ENCODE measurements at places on chromosomes 5 and 9.

DNA sequence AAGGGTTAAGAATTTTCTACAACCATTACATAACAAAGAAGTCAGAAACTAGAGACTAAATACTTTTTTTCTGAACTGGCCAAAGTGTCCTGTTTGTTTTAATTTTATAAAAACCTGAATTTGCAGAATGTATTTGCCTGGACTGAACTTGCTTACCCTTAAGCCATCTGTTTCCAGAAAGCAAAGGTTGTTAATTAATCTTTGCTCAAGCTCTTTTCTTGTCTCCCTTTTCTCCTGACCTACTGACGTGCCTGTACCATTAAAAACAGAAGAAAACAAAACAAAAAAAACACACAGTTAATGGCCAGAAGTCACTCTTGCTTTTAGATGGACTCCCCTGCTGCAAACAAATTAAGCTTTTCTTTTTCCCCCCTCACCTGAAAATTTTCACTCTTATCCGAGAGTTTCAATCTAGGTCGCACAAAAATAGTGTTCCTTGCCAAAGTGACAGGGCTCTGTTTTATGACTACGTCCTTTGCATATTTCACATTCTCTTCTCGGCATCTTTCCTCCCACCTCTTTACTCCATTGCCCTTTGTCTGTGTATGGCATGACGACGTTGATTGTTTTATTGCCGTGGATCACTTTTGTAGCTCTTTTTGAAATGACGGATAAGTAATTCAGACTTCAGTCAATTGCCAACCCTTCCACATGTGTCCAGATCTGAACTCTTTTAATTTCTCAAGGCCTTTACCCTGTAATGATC, 333.8 kb upstream of the GRIN3A start:
- DNase-seq, result no peak

GRCh38 chr9:136597141-136597885, 51.5 kb upstream of the NOTCH1 start:
- DNase-seq, result no peak

- DNase-seq, result no peak
Measured at GRCh38 chr5:90807496-90807895, 248.9 kb downstream of the ADGRV1 start.

DNA sequence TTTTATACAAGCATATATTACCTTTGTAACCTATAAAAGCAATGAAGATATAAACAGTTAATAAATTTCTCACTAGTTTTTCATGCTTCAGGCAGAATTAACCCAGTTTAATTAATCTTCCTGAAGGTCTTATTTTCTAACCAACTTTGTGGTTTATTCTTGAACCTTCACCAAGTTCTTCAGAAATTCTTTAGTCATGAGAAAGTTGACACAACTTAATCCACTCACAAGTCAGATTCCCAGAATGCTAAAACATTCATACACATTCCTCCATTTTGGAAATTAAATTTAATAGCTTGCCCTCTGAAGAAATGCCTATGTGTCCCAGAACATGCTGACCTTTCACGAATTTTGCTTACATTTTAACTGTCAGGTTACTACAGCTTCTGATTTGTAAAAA, 105.4 kb upstream of the PAM start:
- no peak for DNase-seq
